ENCODE measurements at places on chromosomes 1 and 21.
A peak's percentile ranks its signal among the peaks of the same experiment; 100 is the strongest.

GRCh38 chr1:76867342-76868130 is at the start of gene ST6GALNAC5:
Gene ST6GALNAC5 (plus strand): TSS chr1:76867480.
- DNase-seq: no peak

- no peak for DNase-seq
These were observed 409.8 kb downstream of the DISC1 start for GRCh38 chr1:232036181-232036933.

- no peak for DNase-seq
These were observed 815.1 kb downstream of the NCAM2 start for GRCh38 chr21:21813289-21813688.

GRCh38 chr1:40861224-40862003 is 749 bp downstream of the CITED4 start:
- no peak for DNase-seq

- no peak for DNase-seq
These were observed 39.4 kb downstream of the KCNJ15 start for GRCh38 chr21:38295997-38296764.

- peak; percentile 72 for DNase-seq
These were observed 48.0 kb downstream of the TBCE start for GRCh38 chr1:235415008-235415904.

GRCh38 chr1:232915212-232915611 is 35.2 kb upstream of the NTPCR start:
- DNase-seq: no peak

GRCh38 chr1:12565094-12565965 is 52.7 kb downstream of the DHRS3 start:
- DNase-seq: no peak

- no peak for DNase-seq
These were observed 11.5 kb downstream of the MORN1 start for GRCh38 chr1:2379733-2380404.

- peak; percentile 87 for DNase-seq
These were observed 62.7 kb downstream of the ADARB1 start for GRCh38 chr21:45136927-45137611.

GRCh38 chr1:22953740-22954141 is 18.9 kb downstream of the LACTBL1 start:
- no peak for DNase-seq

- DNase-seq: no peak
These were observed 14.1 kb downstream of the WDR47 start for GRCh38 chr1:109027841-109028240.

GRCh38 chr1:97332716-97333115 is 588.1 kb downstream of the DPYD start:
- DNase-seq: peak; percentile 12

- DNase-seq: no peak
These were observed 22.6 kb downstream of the TMEM51 start for GRCh38 chr1:15176120-15176519.

DNA sequence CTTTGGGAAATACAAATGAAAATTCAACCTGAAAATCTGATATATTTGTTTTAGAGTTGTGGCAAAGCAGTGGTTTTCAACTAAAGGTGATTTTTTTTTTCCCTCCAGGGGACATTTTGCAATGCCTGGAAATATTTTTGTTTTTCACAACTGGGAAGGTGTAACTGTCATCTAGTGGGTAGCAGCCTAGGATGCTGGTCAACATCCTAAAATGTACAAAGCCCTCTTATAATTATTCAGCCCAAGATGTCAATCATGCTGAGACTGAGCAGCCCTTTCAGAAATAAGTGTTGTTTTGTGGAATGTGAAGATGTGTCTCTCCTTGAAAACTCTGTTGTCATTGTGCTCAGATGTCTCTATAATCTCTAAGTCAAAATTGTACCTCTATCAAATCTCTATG is 95.2 kb upstream of the NCAM2 start:
- no peak for DNase-seq

DNA sequence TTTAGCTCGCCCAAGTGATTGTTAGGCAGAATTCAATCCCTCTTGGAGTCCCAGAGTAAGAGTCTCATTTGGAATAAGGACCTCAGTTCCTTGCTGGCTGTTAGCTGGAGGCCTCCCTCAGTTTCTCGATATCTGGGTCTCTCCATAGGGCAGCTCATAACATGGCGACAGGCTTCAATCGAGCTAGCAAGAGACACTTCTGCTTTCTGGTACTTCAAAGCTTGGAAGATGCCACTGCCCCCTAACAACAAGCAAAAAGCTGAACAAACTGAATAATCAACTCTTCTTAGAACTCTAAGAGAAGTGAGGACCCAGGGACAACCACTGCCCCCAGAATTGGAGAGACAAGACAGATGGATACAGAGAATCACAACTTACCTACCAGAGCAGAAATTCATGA is 86.2 kb downstream of the TEX35 start:
- no peak for DNase-seq

DNA sequence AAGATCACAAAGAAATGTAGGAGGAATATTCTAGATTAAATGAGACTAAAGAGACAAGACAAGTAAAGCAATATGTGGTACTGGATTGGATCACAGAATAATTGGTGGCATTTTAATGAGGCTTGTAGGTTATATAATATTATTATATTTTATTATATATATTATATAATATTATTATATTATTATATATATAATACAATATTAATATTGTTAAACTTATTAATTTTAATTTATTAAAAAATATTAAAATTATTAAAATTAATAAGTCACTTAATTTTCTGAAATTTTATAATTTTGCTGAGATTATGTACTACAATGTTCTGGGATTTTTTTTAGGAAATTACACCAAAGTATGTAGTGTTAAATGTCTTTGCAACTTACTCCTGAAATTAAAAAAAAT is 311.9 kb downstream of the COL11A1 start:
- DNase-seq: no peak

GRCh38 chr21:31875496-31876015 is 2.7 kb downstream of the HUNK start:
- no peak for DNase-seq

DNA sequence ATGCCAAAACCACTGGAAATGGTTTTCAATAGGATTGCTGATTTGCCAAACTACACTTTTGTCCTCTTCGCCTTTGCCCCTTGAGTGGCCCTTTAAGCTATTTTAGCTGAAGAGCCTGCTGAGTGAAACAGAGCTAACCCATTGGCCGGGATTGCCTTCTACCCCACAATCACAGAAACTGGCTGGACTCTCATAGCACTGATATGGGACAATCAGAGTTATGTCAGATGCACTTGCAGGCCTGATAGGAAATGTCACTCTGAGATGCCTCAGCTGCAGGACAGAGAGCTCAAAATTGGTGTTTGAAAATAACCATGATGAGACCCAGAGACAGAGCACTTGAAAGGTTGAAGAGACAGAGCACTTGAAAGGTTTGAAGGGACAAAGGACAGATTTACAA is 354.4 kb downstream of the BRINP2 start:
- no peak for DNase-seq

DNA sequence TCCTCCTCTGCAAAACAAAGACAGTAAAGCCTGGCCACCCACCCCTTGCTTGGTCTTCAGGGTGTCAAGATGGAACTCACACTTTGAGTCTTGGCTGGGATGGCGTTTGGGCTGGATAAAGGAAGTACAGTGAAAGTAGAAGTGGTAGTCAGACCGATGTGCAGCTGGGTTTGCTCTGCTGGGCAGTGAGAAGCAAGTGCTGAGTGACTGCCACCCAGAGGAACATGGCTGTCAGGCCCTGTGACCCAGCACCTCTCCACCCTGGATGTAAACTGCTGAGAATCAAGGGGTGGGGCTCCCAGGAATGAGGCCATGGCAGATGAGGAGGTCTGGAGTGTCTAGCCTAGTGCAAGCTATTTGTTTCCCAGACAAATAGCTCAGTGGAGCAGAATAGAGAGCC is 51.2 kb downstream of the POFUT2 start:
- DNase-seq: no peak

DNA sequence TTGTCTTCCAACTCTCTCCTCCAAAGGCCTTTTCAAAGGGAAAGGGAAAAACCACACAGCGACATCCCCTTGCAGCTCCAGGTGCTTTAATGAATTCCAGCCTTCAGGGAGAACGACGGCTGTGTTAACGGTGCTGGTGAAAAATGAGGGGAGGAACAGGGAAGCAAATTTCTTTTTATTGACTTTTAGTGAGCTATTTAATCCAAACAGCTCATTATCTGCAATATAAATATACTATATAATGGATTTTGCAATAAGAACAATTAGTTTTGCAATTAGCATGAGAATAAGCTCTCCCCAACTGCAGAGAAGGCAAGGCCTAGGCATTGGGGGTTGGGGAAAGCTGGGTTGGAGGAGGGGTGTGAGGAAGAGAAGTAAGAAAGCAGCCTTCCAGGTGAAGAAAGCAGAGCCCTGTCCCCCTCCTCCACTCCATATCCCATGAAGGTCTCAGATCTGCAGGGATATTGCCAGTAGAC is 159.0 kb upstream of the ZC3H12A start:
- DNase-seq: no peak

DNA sequence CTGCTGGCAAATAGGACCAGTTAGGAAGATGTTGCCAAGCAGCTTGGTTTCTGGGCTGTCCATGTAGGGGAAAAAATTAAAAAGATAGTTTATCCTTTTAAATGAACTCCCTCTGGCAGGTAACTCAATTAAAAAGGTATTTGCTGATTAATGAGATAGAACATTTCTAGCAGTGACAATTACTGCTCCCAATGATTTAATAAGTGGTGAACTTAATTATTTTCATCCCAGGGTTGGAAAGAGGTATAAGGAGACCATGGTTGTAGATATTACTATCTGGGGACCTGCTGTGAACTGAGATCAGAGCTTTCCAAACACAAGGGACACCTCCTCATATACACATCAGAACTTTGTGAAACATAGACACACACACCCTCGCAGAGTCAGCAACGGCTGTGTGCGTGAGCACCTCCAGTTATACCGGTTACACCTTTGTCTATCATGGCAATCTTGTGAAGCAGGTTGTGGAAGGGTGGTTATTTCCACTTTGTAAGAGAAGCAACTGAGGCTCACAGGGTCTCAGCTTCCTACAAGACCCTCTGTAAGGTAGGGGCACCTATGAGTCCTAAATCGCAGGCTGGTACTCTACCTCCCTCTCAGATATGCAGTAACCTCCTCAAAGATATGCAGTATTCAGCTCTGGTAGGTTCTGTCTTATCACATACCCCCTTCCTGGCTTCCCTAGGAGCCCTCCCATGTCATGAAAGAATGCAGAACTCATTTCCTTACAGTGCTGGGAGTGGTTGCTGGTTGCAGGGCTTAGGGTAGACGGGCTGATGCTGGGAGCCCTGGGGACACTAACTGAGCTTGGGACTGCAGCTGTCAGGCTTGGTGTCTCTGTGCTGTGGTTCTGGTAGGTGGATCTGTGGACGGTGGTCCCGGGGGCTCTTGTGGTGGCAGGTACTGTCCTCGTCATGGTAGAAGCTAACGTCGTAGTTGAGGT is 18.5 kb upstream of the MAGOH start:
- DNase-seq: no peak

DNA sequence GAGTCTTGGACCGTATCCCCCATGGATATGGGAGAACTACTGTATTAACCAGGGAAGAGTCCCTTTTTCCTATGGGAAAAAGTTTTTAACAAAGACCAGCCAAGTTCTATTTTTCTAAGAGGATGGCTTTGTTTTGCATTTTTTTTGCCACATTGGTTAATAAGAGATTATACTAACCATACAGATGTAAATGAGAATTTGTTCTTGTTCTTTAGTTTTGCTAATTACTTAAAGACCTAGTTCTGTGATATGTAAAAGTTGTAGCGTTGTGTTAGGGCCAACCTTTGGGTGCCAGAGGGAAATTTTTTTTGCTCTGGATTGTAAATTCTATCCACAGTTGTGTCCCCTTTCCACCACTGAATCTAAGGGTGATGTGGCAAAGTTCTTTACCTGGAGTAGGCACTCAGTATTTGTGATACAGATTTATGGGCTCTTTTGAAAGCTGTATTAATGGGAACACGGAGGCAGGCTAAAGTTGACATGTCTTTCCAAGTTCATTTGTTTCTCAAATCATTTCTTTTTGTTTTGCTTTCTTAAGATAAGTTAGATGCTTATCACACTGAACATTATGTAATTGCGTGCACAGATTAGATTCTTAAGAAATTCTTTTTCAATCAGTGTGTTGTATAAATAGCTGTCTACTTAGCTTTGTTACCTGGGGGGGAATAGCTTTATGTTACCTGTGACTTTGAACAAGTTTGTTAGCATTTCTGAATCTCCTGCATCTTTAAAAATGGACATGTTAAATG is 2.9 kb downstream of the SOAT1 start:
- no peak for DNase-seq

- peak; percentile 43 for DNase-seq
These were observed at the start of gene ATPAF1 for GRCh38 chr1:46667782-46668760. Gene ATPAF1 (minus strand): TSS chr1:46668364. CDS start chr1:46668322, 42 bp downstream.

Measured in brain microvascular endothelial cell (primary cell).